ENCODE measurements at places on chromosomes 12 and 14. TPM values are rescaled to one million over a fixed set of nuclear protein-coding genes. Genes with fewer than 3 reads are reported as not detected.

The TSPAN19 gene
- not detected for total RNA-seq

GRCh38 chr14:61043506-61043905 lies 62.5 kb downstream of the SLC38A6 start:
- H3K4me3 ChIP-seq: no peak overlapping the region
- no peak for DNase-seq
- peaks cover 4% of the 10 kb centered on the region for H3K36me3 ChIP-seq
- no peaks in the 10 kb centered on the region for H3K27me3 ChIP-seq
- H3K4me1 ChIP-seq: no peaks in the 10 kb centered on the region
- no peak overlapping the region for H3K27ac ChIP-seq

- DNase-seq: no peak
- peak overlapping the region; percentile 51 for H3K4me3 ChIP-seq
- peaks cover 17% of the 10 kb centered on the region for H3K27me3 ChIP-seq
- no peaks in the 10 kb centered on the region for H3K36me3 ChIP-seq
- peaks cover 30% of the 10 kb centered on the region for H3K4me1 ChIP-seq
Measured at GRCh38 chr12:121128908-121129810, 3.5 kb upstream of the P2RX7 start.

The IL22 gene
- not detected for total RNA-seq

The BATF gene
- total RNA-seq: not detected

- no peak for DNase-seq
- no peak overlapping the region for H3K27ac ChIP-seq
- H3K4me1 ChIP-seq: peaks cover 20% of the 10 kb centered on the region
- no peak overlapping the region for H3K4me3 ChIP-seq
- no peaks in the 10 kb centered on the region for H3K36me3 ChIP-seq
Measured at GRCh38 chr12:127400221-127400620, 866.7 kb upstream of the TMEM132C start.

GRCh38 chr12:89943463-89943862 lies 234.8 kb upstream of the ATP2B1 start:
- no peak overlapping the region for H3K4me3 ChIP-seq
- peaks cover 38% of the 10 kb centered on the region for H3K4me1 ChIP-seq
- no peaks in the 10 kb centered on the region for H3K27me3 ChIP-seq
- no peaks in the 10 kb centered on the region for H3K36me3 ChIP-seq
- H3K27ac ChIP-seq: no peak overlapping the region

GRCh38 chr14:52020866-52021717 lies 31.7 kb downstream of the RTRAF start:
- no peak overlapping the region for H3K4me3 ChIP-seq
- no peak for DNase-seq
- H3K27ac ChIP-seq: no peak overlapping the region
- H3K27me3 ChIP-seq: no peaks in the 10 kb centered on the region

DNA sequence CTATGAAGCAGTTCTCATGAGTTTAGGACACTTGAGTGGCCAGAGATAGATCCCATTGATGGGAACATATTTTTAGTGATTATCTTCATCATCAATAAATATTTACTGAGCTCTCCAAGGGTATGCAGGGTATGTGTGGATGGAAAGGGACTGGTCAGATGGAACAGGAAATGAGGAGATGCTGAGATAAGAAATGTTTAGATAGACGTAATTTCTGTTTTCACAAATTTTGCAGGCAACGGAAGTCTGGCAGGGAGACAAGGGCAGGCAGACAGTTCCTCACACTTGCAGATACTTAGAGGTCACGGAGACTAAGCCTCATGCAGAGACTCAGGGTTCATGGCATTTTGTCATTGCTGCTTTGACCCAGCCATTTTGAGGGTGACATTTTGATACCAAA lies 24.3 kb downstream of the BCL2L14 start:
- no peak for DNase-seq
- H3K4me1 ChIP-seq: peaks cover 75% of the 10 kb centered on the region
- no peak overlapping the region for H3K4me3 ChIP-seq
- no peaks in the 10 kb centered on the region for H3K27me3 ChIP-seq
- no peak overlapping the region for H3K27ac ChIP-seq
- peaks cover 5% of the 10 kb centered on the region for H3K36me3 ChIP-seq

The RAN gene
- 544 TPM for total RNA-seq

The CFAP251 gene
- 4.5 TPM for total RNA-seq

The GUCY2C gene
- total RNA-seq: not detected

GRCh38 chr12:128178966-128179365 lies 88.0 kb upstream of the TMEM132C start:
- no peak overlapping the region for H3K4me3 ChIP-seq
- DNase-seq: no peak
- H3K27ac ChIP-seq: no peak overlapping the region
- H3K4me1 ChIP-seq: peaks cover 4% of the 10 kb centered on the region
- no peaks in the 10 kb centered on the region for H3K36me3 ChIP-seq
- peaks cover 2% of the 10 kb centered on the region for H3K27me3 ChIP-seq

The OAS3 gene
- 0.55 TPM for total RNA-seq

The GALNT9 gene
- 0.15 TPM for total RNA-seq

All from chondrocyte (in vitro differentiated cells).